ENCODE measurements at places on chromosomes 13 and 19. TPM values are rescaled to one million over a fixed set of nuclear protein-coding genes. Genes with fewer than 3 reads are reported as not detected.

CRX gene
- not detected for total RNA-seq

ZNF613 gene
- total RNA-seq = 2.2 TPM

ZNF285 gene
- not detected for total RNA-seq

NLRP5 gene
- 0.30 TPM for total RNA-seq

IGSF23 gene
- total RNA-seq = not detected

SIGLEC14 gene
- not detected for total RNA-seq

RAB3A gene
- 10.6 TPM for total RNA-seq

RLN3 gene
- not detected for total RNA-seq

HSD11B1L gene
- total RNA-seq = 6.0 TPM

DACH1 gene
- total RNA-seq = not detected

ICAM1 gene
- 5.0 TPM for total RNA-seq

ANKRD24 gene
- 1.7 TPM for total RNA-seq

ATP1A3 gene
- 34.7 TPM for total RNA-seq

LRRC25 gene
- total RNA-seq = 0.12 TPM

SLC15A1 gene
- total RNA-seq = 2.6 TPM

ZNF296 gene
- 9.2 TPM for total RNA-seq

C1QTNF9B gene
- total RNA-seq = not detected

OR10H3 gene
- total RNA-seq = not detected

SLC7A1 gene
- total RNA-seq = 124 TPM

SYNE4 gene
- 27.9 TPM for total RNA-seq

ZNF724 gene
- 7.1 TPM for total RNA-seq

STARD13 gene
- 4.1 TPM for total RNA-seq

SIGLEC8 gene
- total RNA-seq = not detected

TFDP1 gene
- 169 TPM for total RNA-seq

DCT gene
- 0.12 TPM for total RNA-seq

C13orf46 gene
- 0.93 TPM for total RNA-seq

MYDGF gene
- 110 TPM for total RNA-seq

NALCN gene
- not detected for total RNA-seq

ANGPTL4 gene
- 54.8 TPM for total RNA-seq

MVB12A gene
- total RNA-seq = 91.7 TPM

ELANE gene
- total RNA-seq = not detected

RNF17 gene
- total RNA-seq = not detected

FPR1 gene
- total RNA-seq = not detected

TNNT1 gene
- 188 TPM for total RNA-seq

STAP2 gene
- 2.1 TPM for total RNA-seq

SELENOV gene
- total RNA-seq = not detected

PLK5 gene
- total RNA-seq = not detected

STOML3 gene
- not detected for total RNA-seq

AP1M1 gene
- total RNA-seq = 50.0 TPM

LGALS14 gene
- total RNA-seq = not detected

ZNF527 gene
- total RNA-seq = 2.0 TPM

SOX1 gene
- not detected for total RNA-seq

VSIG10L gene
- 4.6 TPM for total RNA-seq

MISP3 gene
- 5.2 TPM for total RNA-seq

ZNF865 gene
- 16.2 TPM for total RNA-seq

FGF14 gene
- not detected for total RNA-seq

CCDC70 gene
- not detected for total RNA-seq

PTPRH gene
- total RNA-seq = 15.9 TPM

LCP1 gene
- total RNA-seq = 2.2 TPM

TSKS gene
- total RNA-seq = 0.76 TPM

A1BG gene
- 1.2 TPM for total RNA-seq
